ENCODE measurements at places on chromosomes 4 and X.

GRCh38 chr4:91325495-91325894, 978.3 kb upstream of the GRID2 start:
- no peak for DNase-seq

DNA sequence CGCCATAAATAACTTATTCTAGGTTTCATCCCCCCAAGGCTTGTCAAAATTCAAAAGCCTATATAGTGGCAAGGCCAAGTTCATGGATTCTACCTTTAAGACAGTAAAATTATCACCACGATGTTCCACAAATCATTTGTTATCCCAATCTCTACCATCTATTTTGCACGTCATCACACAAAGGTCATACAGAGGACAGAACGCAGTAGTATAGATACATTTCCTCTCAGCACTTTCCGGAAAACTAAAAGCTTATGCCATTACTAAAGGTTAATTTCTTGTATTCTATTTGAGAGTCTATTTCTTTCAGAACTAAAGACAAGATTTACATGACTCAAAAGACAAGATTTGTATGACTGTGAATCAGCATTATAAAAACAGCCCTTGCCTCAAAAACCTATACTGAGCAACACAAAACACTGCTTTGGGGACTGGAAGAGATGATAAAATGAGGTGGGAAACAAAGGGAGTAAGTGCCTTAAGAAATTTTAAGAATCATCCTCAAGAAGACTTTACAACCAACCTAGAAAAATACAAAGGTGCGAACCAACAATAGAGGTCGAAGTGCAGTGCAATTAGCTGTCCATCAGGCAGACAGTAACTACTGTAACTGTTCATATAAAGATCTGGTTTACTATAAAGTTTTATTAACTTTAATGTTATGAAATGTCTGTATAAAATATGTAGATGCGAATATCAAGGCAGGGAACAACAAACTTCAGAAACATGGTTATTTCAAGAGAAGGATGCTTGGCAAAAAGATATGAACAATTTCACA, 7.6 kb downstream of the UBE2D3 start:
- DNase-seq, result no peak

GRCh38 chr4:54213001-54213400, 16.1 kb upstream of the PDGFRA start:
- DNase-seq, result no peak

DNA sequence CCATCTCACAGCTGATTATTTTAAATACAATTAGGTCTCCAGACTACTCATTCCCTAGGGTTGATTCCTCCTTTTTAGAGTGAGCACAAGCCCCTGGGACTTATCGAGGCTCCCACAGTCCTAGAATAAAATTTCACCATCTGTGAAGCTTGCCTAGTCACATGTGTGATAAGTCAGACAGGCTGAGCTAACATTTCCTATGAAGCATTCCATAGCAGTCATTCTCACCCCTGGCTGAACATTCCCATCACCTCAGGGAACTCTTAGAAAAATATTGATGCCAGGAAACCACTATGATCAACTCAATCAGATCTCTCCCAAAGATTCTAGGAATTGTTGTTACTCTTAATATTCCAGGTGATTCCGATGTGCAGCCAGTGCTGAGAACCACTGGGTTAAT, 37.7 kb downstream of the ARHGEF9 start:
- no peak for DNase-seq

DNA sequence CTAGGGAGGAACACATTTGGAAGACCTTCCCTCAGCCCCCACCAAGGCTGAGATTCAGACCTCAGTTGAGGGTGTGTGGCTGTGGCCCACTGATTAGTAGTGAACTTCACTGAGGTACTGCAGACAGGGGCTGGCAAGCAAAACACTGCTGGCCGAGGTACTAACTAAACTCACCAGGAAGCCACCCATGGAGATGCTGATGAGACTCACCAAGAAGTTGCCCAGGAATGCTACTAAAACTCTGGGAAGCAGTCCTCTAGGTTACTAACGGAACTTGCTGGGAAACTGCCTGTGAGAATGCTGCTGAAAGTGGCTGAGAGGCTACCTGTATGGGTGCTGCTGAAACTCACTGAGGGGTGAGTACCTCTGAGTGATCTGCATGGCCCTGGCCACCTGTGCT, 372.4 kb upstream of the RPS6KA3 start:
- DNase-seq, result no peak

DNA sequence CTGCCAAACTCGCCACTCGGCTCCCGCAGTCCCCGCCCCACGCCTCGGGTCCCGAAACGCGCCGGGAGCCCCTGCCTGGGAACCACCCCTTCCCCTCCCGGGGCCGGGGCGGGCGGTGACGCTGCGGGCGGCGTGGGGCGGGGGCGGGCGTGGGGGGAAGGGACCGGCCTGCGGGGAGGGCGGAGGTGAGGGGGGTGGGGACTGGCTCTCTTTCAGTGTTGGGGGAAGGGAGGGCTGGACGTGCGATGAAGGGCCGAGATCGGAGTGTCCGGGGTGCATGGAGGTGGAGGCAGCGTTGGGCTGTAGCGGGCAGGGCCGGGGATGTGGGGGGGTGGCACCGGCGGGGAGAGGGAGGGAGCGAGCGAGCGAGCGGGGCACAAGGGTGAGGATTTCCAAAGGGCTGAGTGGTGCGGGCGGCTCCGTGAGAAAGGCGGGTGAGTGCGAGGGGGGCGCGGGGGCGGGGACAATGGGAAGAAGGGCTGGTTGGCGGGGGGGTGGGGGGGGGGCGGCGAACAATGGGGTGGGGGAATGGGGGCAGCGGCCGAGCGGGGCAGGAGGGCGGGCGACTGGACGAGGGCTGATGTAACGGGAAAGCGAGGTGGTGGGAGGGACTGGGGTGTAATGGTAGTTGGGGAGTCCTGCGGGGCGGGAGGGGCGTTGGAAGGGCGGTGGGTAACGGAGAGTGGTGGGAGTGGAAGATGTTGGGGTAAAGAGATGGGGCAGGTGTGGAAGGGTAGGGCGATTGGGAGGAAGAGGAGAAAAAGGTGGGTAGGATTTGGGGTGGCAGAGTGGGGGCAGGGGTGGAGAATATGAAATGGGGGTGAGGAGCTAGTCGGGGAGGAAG, 578 bp downstream of the DCUN1D4 start:
- DNase-seq, result peak; percentile 38

GRCh38 chr4:52822972-52823701, 39.0 kb upstream of the RASL11B start:
- DNase-seq, result no peak

GRCh38 chr4:109735566-109736365, 5.9 kb upstream of the PLA2G12A start:
- no peak for DNase-seq

DNA sequence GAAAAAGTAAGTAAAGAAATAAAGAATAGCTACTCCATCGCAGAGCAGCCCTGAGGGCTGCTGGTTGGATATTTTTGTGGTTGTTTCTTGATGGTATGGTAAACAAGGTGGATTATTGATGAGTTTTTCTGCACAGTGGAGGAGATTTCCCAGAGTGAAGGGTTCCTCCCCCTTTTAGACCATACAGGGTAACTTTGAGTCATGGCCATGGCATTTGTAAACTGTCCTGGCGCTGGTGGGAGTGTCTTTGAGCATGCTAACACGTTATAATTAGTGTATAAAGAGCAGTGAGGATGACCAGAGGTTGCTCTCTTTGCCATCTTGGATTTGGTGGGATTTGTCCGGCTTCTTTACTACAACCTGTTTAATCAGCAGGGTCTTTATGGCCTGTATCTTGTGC, 128.2 kb downstream of the ASMT start:
- no peak for DNase-seq
